ENCODE measurements at places on chromosomes 12 and 14.

DNA sequence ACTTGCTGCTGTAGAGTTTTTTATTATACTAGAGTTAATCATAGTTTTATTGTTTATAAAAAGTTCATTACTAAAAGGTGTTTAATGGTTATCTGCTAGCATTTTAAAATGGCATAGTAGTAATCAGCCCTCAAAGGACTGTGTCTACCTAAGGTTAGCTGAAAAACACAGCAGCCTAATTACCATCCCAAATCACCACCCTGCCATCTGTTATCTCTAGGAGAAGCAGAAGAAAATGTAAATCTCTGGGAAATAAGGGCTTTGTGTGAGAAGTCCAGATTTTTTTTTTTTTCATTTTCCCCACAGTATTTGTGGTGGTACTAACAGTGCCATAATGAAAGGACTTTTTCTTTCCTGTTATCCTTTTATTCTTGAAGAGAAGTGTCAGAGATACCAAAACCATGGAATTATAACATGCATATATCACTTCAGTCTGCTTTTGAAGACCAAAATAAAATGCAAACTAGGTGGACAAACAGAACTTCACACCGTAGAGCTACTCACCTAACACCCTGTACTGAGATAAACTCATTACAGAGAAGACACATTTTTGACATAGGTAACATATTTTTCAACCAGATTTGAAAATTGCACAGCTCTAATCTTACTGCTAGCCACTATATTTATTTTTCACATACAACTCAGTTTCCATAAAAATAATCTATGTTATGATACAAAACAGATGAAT is 876.2 kb downstream of the C12orf50 start:
- no peak overlapping the region for H3K4me3 ChIP-seq
- no peak overlapping the region for H3K27ac ChIP-seq
- DNase-seq, result no peak

DNA sequence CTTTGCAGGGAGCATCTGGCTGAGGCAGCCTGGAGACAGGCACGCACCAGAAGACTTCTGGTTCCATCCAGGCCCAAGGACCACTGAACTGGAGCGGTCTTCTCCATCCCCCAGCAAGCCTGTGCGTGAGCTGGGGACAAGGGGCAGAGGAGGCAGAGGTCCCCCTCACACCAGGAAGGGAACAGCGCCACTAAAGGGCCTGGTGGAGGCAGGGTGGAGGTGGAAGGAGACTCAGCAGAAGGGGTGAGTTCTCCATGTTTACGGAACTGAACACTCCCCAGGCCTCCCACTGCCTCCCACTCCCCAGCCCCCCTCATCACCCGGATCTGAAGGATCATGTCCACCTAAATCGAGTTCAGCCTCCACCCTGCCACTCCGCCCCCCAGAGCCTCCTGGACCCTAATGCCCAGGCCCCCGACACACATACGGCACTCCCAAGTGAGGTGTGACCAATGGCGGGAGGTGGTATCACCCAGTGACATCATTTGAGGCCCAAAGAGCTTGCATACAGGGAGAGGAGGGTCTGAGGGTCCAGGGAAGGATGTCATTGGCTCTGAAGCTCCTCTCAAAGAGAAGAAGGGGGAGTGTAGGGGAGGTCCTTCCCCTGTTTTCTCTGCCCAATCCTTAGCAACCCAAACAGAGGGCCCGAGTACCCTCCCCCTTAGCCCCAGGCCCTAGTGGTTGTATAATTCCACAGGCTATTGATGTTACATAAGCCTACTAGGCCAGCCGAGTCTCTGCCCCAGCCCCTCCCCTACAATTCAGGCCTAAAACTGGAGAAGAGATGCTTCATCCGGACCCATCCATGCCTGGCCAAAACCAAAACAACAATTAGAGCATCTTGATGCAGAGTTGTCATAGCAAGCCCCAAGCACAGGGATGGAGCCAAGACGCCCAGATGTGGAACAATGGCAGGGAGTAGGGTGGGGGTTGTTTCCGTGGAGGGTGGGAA is 1.0 kb downstream of the FAIM2 start:
- H3K4me3 ChIP-seq, result no peak overlapping the region
- H3K4me1 ChIP-seq, result peaks cover 7% of the 10 kb centered on the region
- no peaks in the 10 kb centered on the region for H3K36me3 ChIP-seq

GRCh38 chr12:64255249-64255648 is 33.2 kb upstream of the KICS2 start:
- H3K27ac ChIP-seq, result no peak overlapping the region
- no peaks in the 10 kb centered on the region for H3K36me3 ChIP-seq
- no peaks in the 10 kb centered on the region for H3K27me3 ChIP-seq
- H3K4me1 ChIP-seq, result peaks cover 6% of the 10 kb centered on the region

GRCh38 chr14:101460986-101461750 is 100.1 kb upstream of the DIO3 start:
- no peaks in the 10 kb centered on the region for H3K36me3 ChIP-seq
- no peak overlapping the region for H3K27ac ChIP-seq
- no peak for DNase-seq
- no peak overlapping the region for H3K4me3 ChIP-seq
- H3K4me1 ChIP-seq, result peaks cover 4% of the 10 kb centered on the region

GRCh38 chr12:3263282-3263681 is 186.1 kb downstream of the TSPAN9 start:
- no peaks in the 10 kb centered on the region for H3K36me3 ChIP-seq
- H3K27me3 ChIP-seq, result no peaks in the 10 kb centered on the region
- H3K27ac ChIP-seq, result no peak overlapping the region
- no peak for DNase-seq
- H3K4me1 ChIP-seq, result no peaks in the 10 kb centered on the region
- no peak overlapping the region for H3K4me3 ChIP-seq

- no peaks in the 10 kb centered on the region for H3K4me1 ChIP-seq
- no peak for DNase-seq
- no peaks in the 10 kb centered on the region for H3K27me3 ChIP-seq
- H3K36me3 ChIP-seq, result no peaks in the 10 kb centered on the region
Measured at GRCh38 chr12:80749456-80749855, 32.7 kb downstream of the MYF5 start.

GRCh38 chr12:104686196-104686595 is 229.4 kb downstream of the CHST11 start:
- no peaks in the 10 kb centered on the region for H3K27me3 ChIP-seq
- H3K4me1 ChIP-seq, result peaks cover 96% of the 10 kb centered on the region
- H3K36me3 ChIP-seq, result peaks cover 11% of the 10 kb centered on the region
- DNase-seq, result no peak

DNA sequence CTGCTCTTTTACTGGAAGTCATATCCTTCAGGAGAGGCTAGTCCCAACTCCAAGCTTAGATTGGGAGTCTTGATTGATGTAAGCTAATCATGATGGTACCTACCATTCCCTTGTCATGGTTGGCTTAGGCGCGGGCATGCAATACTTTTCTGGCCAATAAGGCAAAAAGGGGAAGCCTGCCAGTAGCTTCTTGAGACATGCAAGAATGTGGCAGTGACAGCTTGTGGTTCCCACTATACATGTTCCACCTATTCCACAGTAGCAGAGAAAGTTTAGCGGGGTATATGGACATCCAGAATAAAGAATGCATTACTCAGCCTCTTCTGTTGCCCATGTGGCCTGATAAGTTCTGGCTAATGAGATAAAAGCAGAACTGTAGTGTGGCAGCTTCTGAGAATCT is 55.0 kb downstream of the AP5M1 start:
- H3K27me3 ChIP-seq, result no peaks in the 10 kb centered on the region
- H3K4me1 ChIP-seq, result no peaks in the 10 kb centered on the region
- DNase-seq, result no peak
- H3K36me3 ChIP-seq, result no peaks in the 10 kb centered on the region
- H3K4me3 ChIP-seq, result no peak overlapping the region

- no peak overlapping the region for H3K27ac ChIP-seq
- H3K4me3 ChIP-seq, result no peak overlapping the region
- H3K27me3 ChIP-seq, result no peaks in the 10 kb centered on the region
- H3K4me1 ChIP-seq, result no peaks in the 10 kb centered on the region
- peaks cover 7% of the 10 kb centered on the region for H3K36me3 ChIP-seq
Measured at GRCh38 chr12:124812356-124812755, 51.3 kb downstream of the SCARB1 start.

DNA sequence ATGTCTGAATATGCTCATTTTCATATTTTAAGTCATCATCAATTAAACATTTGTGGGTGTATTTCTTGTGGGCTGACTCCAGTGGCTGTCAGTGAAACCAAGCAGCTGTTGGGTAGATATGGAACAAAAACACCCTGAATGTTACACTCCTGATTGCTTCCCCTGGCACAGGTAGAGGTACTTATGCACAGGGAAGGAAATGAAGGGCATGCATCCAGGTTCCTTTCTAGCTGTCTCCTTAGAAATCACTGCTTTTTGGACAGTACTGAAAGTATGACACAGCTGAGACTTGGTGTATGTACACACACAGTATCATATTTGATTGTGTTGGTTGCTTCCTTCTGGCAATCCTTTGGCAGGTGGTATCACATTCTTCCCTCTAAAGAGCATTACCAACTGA is 1006.7 kb downstream of the DIO2 start:
- no peaks in the 10 kb centered on the region for H3K4me1 ChIP-seq
- no peak overlapping the region for H3K4me3 ChIP-seq
- no peak overlapping the region for H3K27ac ChIP-seq
- no peaks in the 10 kb centered on the region for H3K27me3 ChIP-seq

DNA sequence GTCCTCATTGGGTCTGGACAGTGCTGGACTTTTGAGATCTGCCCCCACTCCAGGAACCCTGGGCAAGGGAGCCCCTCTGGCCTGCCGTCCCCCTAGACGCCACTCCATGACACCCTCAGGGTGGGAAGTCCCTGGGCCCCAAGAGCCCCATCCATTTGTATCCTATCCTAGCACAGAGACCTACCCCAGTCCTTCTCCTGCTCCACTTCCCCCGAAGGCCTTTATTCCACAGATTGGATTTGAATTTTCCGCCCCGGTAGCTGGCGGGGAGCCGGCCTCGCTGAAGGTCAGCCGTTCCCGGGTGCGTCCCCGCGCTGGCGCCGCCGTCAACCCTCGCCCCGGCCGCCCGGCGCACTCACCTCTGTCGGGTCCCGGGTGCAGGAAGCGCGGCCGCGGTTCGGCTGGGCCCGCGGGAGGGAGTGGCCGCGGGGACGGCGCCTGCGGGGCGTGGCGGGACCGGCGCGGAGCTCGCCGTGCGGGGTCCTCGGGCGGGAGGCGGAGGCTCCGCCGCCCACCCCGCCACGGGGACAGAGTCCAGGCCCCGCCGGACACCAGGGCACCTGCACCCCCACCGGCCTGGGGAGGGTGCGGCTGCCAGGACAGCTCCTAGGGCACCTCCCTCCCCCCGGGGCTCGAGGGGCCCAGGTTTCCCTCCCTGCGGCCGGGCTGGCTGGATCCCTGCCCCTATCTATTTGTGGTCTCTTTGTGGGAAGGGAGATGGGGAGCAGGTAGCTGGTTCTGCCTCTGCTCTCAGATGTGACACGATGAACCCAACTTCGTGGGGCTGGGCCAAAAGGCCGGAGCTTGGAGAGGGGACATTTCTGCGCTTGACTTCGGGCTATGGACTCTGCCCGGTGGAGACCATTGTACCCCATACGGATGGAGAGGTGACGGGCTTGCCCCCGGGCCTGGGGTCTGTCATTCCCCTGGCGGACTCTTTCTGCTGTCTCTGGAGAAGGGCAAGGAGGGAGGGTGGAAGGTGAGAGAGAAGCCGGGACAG is 19.9 kb upstream of the GPR68 start:
- H3K4me1 ChIP-seq, result peaks cover 70% of the 10 kb centered on the region
- H3K27me3 ChIP-seq, result no peaks in the 10 kb centered on the region
- peak overlapping the region; percentile 69 for H3K4me3 ChIP-seq

- H3K4me1 ChIP-seq, result peaks cover 36% of the 10 kb centered on the region
- H3K27ac ChIP-seq, result peak overlapping the region; percentile 75
- H3K4me3 ChIP-seq, result no peak overlapping the region
- no peaks in the 10 kb centered on the region for H3K36me3 ChIP-seq
- no peaks in the 10 kb centered on the region for H3K27me3 ChIP-seq
Measured at GRCh38 chr12:12508612-12509011, 54.1 kb downstream of the DUSP16 start.

GRCh38 chr14:105102361-105102870 is 37.2 kb upstream of the GPR132 start:
- no peak for DNase-seq
- peaks cover 8% of the 10 kb centered on the region for H3K36me3 ChIP-seq
- no peak overlapping the region for H3K4me3 ChIP-seq
- H3K4me1 ChIP-seq, result peaks cover 5% of the 10 kb centered on the region
- H3K27ac ChIP-seq, result no peak overlapping the region

DNA sequence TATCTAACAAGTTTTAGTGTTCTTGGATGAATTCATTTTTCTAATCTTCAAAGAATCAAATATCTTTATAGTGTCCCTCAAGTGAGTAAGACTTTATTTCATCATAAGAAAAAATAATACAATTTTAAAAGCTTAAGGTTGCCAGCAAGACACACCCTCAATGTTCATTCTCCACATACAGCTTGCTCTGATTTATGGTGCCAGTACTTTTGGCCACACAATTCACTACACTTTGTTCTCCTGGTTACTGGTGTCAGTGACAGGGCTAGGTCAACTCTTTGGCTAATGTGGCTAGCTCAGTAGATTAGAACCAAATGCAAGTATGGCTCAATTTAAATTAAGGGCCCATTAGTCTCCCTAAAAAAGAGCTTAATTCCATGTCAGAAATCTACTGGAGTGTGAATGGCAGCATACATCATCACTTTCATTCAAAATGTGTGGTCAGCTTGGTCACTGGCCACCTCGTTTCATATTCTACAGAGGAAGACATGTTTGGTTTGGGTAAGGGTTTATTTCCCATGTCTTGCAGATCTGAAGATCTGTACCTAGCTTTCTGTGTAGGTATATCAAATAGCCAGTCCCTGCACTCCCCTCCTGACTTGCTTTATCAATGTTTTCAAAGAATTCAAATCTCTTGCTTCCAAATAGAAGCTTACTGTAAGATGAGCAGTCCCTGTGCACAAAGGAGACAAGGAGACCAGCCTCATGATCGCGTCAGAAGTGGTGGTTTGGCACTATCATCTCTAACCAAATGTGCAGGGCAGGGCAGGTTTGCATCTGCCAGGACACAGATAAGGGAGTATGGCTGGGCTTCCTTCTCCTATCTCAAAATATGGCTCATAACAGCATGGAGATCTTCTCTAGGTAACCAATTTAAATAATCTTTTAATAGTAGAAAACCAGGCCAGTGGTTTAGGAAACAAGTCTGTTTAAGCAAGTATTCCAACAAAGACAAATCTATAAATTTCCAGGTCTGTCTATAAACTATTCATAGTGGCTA is 31.3 kb downstream of the HECTD4 start:
- H3K4me1 ChIP-seq, result peaks cover 19% of the 10 kb centered on the region
- no peak for DNase-seq
- H3K27ac ChIP-seq, result no peak overlapping the region
- no peaks in the 10 kb centered on the region for H3K36me3 ChIP-seq
- no peak overlapping the region for H3K4me3 ChIP-seq

DNA sequence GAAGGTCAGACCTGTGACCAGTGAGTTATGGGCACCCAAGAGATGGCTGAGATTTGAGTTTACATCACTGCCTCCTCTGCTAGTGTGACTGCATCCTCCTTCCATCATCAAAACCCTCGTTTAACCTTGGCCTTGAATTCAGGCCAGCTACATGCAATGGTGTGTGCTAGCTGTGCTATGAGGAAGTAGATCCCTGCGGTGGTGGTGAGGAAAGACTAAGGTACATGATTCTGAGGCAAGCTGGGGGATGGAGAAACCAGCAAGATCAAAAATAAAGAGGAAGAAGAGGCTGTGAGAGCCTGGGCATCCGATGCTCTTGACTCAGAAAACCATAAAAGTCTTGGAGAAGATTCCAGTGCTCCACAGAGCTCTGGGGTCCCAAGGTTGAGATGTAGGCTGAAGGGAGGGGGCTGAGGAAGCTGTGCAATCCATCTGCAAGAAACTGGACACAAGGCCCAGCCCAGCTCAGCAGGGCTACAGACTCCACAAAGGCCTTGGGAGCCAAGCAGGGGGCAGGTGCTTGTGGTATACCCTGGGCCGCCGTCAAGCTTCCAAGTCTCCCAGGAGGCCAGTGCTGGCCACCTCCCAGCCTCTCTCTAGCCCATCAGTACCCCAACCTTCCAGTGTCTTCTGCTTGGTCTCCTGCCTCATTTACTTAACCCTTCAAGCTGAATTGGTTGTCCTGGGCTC is 774.8 kb downstream of the VRK1 start:
- H3K27me3 ChIP-seq, result no peaks in the 10 kb centered on the region
- H3K36me3 ChIP-seq, result peaks cover 3% of the 10 kb centered on the region
- H3K27ac ChIP-seq, result no peak overlapping the region
- DNase-seq, result no peak
